DMS 273 treated with DMSO at 0.1 percent for 48 hours (cell line): ENCODE measurements at places on chromosomes 6 and 20.

DNA sequence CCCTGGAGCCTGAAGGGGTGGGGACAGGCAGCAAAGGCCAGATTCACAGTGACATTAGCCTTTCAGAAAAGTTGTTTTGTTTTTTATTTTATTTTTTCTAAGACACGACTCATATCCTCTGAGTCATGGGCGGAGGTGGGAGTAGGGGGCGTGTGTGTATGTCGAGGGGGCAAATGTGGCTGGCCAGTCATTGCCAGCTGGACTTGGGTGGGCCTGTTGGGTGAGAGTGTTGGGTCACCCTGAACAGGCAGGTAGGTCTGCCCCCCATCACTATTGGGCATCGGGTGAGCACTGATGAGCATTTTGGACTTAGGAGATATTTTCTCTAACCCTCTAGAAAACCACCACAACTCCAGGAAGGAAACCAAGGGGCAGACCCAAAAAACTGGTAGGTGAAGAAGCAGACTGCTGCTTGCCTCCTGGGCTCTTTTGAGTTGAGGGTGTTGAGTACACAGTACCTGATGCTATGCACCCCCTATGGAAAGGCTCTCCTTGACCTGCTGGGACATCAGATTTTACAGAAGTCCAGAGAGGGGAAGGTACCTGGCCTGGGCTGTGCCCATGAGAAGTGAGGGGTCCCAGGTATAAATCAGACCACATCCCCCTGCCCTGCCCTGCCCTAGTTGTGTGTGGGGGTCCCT is 5.6 kb downstream of the SMIM29 start:
- DNase-seq: no peak

- no peak for DNase-seq
Measured at GRCh38 chr6:111478064-111478476, 4.9 kb downstream of the REV3L start.

GRCh38 chr6:143400258-143401067 is 50.0 kb downstream of the ADAT2 start:
- DNase-seq: no peak

GRCh38 chr6:3290149-3290930 is 31.6 kb downstream of the PSMG4 start:
- no peak for DNase-seq

DNA sequence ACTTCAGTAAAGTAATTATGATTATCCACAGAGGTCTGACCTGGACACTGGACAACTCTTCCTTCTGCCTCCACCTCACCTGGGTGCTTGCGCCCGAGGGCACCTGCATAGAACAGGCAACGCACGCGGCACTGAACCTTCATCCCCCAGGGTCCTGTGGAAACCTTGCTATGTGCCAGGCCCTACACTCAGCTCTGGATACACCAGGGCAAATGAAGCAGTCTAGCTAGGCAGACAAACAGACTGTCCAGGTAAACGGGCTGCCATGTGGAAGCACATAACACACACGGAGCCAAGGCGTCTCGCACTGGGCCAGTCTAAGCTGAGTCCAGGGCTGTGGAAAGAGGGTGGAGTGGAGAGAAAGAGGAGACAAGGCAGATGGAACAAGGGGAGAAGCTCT is 109.3 kb upstream of the AFDN start:
- no peak for DNase-seq

GRCh38 chr6:71892641-71893040 is 6.3 kb downstream of the RIMS1 start:
- DNase-seq: no peak

DNA sequence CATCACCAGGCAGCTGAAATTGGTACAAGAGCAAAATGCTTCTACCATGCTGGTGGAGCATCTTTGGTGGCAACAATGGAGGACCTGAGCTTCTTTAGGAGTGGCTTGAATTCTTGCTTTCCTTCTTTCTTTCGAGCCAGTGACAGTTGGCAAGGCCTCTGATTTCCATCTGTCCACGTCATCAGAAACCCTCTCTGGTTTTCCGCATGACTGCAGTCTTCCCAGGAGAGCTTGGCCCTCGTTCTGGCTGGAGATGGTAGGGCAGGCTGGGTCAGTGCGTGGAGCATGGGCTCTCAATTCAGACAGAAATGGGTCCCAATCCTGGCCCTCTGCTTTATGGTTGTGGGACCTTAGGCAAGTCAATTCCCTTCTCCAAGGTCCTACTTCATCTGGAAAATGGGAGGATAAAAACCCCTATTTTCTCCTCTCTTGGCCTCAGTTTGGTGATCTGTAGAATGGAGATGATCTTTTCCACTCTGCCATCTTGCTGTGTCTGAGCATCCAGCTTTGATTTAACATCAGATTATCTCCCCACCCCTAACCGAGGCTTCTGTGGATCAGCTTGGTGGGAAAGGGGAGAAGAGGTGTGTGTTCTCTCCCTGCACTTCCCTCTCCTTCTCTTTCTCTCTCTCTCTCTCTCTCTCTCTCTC is 3.6 kb upstream of the BPIFB1 start:
- peak; percentile 30 for DNase-seq

DNA sequence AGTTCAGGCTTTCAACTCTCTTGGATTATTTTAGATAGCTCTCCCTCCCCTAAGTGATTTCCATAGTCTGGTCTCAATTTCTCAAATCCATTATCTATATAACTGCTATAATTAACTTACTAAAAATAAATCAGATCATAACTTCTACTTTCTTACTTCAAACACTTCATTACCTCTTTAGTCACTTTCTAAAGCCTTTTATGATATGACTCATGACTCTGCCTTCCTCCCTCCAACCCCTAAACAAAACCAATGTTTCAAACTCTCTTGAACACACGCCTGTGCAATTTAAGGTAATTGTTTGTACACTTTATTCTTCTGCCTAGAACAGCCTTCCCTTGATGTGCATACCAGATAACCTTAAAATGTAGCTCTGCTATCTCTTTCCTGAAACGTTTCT is 100.5 kb downstream of the LMBRD1 start:
- no peak for DNase-seq

GRCh38 chr20:63846128-63846771 is 15.0 kb upstream of the ABHD16B start:
- DNase-seq: peak; percentile 58

GRCh38 chr6:44074439-44074812 is 52.8 kb downstream of the MRPL14 start:
- DNase-seq: no peak

- DNase-seq: no peak
Measured at GRCh38 chr20:63009988-63010769, 3.4 kb upstream of the BHLHE23 start.

- DNase-seq: no peak
Measured at GRCh38 chr6:161108916-161109315, 117.3 kb downstream of the MAP3K4 start.

- no peak for DNase-seq
Measured at GRCh38 chr6:41093729-41094128, 21.0 kb downstream of the NFYA start.

DNA sequence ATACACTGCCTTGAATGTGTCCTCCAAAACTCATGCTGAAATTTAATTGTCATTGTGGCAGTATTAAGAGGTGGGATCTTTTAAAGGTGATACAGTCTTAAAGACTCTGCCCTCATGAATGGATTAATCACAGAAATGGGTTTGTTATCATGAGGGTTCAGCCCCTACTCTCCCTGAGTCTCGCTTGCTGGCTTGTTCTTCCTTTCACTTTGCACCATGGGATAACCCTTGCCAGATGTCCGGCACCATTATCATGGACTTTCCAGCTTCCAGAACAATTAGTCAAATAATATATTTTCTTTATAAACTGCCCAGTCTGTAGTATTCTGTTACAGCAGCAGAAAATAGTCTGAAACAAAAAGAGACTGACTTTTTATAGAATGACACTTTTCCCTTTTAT is 67.9 kb upstream of the TENT5A start:
- DNase-seq: no peak

DNA sequence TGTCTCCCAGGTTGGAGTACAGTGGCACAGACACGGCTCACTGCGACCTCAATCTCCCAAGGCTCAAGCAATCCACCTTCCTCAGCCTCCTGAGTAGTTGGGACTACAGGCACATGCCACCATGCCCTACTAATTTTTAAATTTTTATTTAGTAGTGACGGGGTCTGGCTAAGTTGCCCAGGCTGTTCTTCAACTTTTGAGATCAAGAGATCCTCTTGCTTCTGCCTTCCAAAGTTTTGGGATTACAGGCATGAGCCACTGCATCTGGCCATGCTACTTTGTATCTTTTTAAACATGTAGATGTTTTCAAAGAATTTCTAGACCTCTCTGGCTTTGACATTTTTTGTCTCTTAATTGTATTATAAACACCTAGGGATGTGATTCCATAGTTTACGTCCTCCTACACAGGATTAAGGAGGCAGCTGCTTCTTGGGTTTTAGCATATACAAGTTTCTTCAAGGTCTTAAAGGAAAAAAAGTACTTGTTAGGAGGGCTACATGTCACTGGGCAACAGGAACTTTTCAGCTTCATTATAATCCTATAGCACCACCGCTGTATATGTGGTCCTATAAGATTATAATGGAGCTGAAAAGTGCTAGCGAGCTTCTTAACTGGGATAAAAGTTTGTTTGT is 1.3 kb downstream of the ADAT2 start:
- DNase-seq: no peak

DNA sequence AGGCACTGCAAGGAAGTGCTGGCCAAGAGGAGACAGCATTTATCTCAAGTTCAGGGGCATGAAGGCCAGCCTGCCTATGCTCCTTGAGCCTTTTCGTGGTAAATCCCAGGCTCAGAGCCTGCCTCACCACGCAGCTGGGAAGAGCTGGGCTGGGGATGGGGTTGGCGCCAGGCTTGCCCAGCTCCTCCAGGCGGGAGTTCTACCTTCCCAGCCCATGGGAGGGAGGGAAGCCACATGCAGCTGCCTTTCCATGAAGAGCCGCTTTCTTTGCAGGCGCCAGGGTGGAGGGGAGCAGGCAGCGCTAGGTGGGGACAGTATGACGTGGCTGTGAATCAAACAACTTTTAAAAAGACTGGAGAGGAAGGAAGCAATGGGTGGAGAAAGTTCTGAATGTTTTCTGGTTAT is 19.5 kb upstream of the SIRT5 start:
- DNase-seq: peak; percentile 18

DNA sequence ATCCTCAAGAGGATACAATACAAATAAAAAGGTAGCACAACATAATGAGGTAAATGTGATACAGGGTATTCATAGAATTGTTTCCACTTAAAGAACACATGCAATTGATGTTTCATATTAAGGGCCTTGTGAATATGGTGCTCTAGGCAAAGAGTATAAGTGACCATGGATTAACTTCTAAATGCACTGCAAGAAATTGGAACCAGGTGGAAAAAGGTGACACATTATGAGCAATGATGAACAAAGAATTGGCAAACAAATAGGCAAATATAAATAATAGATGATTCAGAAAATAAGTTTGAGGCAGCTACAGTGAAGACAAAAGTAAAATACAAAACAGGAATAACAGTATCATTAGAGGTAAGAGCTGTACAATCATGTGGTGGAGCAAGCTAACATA is 192.0 kb downstream of the GRIK2 start:
- DNase-seq: no peak

GRCh38 chr20:50810063-50810462 is 15.2 kb downstream of the BCAS4 start:
- DNase-seq: no peak

DNA sequence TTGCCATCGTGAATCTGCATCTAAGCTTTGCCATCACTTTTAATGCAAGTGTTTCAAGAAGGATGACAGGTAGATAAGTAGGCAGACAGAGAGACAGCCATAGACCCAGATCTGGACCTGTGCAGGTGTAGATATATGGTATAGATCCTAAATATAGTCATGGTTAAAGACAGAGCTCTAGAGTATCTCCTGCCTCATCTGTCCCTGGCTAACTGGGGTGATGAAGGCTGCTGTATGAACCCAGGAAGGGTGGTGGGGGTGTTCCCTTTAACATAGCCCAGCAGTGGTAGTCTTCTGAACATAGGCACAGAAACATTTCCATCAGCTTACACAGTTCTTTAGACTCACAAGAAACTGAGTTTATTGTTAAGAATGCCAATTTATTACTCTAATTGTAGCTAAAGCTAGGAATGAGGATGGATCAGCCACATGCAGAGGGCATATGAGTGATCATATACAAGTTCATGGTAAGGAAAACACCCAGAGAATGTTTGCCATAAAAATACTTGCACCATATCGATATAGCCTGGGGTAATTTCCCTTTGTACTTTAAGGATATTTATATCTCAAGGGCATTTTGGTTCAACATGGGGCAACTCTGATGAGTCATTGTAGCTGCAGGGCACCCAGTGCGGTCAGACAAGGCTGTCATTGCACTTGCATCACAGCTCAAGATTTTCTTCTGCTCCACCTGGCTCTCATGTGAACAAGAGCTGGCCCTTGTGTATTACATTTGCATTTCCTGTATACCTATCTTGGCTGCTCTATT is 587.2 kb downstream of the EPM2A start:
- DNase-seq: no peak

DNA sequence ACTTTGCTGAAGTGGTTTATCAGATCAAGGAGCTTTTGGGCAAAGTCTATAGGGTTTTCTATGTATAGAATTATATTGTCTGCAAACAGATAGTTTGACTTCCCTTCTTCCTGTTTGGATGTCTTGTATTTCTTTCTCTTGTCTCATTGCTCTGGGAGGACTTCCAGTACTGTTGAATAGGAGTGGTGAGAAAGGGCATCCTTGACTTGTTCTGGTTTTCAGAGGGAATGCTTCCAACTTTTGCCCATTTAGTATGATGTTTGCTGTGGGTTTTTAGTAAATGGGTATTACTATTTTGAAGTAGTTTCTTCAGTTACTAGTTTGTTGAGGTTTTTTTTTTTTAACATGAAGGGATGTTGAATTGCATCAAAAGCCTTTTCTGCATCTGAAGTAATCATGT is 36.1 kb downstream of the KCNS1 start:
- DNase-seq: no peak

DNA sequence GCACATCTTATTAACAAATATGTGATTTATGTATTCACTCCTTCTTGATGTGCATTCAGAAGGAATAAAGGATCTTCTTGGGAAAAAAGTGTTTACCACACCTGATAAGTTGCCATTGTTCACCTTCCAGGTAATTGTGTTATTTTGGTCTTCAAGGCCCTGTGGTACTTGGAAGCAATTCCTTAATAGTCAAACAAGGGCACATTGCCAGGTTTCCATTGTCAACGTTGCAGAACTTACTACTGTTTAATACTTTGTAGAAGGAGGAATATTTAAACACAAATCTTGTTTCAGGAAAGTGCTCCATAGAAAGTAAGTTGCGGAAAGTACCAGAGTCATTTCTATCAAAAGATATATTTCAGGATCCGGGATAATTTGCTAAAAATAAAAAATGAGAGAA is 129.5 kb upstream of the SGK1 start:
- DNase-seq: no peak

- DNase-seq: no peak
Measured at GRCh38 chr6:25392372-25392771, 113.2 kb downstream of the CARMIL1 start.
